ENCODE measurements at places on chromosomes 7 and 10.

- no peak for DNase-seq
Observed at GRCh38 chr7:476736-477360, 42.8 kb downstream of the PDGFA start.

GRCh38 chr7:32048970-32049491 lies 21.2 kb downstream of the PDE1C start:
- DNase-seq, result no peak

DNA sequence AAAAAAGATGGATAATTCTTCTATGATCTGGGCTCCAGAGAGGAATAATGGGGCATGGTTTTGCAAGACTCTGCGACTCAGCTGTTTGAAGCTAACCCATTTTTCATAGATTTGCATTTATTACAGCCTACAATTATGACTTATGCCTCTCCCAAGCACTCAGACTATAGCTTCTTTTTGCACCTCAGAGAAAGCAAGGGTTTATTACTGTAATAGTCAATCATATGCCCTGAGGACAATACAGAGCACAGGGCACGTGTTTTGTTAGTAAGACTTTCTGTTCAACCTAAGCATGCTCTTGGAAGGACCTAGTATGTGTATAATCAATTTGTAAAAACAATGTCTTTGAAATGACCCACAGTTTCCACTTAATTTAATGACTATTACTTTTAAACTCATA lies 221.2 kb downstream of the PARD3 start:
- DNase-seq, result no peak

DNA sequence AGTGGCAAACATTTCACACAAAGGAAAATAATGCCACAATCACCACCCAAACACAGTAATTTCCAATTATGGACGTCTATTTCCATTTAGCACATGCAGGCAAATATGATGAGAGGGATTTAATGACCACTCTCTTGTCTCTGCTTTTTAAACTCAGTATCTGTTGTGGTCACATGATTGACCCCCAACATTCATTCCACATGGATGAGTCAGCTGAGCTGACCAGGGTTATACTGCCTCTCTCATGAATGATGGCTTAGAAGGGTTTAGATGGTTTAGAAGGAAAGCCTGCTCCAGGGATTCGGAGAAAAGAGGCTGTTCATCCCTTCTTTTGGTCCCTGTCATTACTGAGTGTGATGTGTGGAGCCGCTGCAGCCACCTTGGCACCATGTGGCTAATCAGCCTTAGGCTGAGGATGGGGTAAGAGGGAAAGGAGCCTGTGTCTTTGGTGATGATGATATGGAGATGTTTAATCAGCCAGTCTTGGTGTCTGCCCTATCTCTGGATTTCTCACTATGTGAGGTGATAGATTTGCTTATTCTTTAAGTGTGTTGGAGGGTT lies 38.2 kb upstream of the JAKMIP3 start:
- no peak for DNase-seq

GRCh38 chr10:78779339-78779955 lies 289.3 kb upstream of the ZMIZ1 start:
- no peak for DNase-seq

DNA sequence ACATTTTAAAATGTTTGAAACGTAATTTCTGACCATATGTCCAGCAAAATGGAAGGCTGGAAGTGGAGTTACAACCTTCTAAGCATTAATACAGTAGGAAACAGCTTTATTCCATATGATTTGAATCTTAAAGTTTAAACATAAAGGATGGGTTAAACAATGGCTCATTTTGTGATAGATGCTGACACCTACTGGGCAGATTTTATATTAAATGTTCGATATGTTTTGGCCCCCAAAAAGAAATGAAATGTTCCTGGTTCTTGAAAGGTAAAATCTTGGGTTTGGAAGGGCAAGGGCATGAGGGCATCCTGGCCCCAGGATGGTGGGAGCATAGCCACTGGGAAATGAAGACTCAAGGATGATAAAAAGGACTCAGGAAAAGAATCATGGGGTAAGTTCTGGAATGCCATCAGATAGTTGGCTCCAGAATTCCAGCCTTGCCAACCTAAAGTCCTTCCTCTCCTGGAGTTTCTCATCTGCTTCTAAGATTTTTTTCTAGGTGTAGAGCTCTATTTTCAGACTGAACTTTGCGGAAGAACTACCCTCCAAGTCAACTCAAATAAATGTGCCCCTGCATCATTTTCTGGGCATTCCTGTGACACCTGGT lies 34.6 kb upstream of the SLC35G1 start:
- no peak for DNase-seq

DNA sequence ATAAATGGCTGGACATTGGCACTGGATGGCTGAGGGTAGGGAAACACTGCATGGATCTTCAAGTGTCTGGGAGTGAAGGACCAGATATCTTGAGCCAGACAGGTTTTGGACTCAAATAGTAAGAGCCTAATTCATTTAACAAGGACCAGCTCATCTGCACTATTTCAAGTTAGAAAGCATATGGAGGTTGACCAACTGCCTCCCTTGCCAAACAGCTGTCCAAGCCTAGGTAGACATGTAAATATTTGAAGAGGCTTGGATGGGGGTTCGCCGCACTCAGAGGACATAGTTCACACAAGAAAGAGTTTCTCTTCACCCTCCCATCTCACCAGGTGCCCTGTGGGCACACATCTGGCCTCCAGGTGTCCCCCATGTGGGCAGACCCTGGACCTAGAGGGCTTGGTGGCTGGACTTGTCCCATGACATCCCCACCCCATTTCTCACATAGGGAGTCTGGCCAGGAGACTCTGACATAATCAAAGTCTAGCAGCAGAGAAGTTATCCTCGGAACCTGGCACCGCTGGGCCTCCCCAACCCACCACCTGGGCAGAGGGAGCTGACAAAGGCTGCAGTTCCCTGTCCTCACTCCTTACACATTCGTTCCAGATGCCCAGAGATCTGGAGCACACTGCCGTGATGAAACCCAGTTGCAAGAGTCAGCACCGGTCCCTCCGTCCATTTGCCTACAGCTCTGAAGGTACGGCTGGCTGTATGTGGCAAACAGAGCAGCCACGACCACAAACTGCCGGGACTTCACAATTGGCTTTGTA lies 116.9 kb upstream of the GDF10 start:
- DNase-seq, result no peak

- no peak for DNase-seq
Observed at GRCh38 chr7:4774658-4775249, 669 bp upstream of the AP5Z1 start.

DNA sequence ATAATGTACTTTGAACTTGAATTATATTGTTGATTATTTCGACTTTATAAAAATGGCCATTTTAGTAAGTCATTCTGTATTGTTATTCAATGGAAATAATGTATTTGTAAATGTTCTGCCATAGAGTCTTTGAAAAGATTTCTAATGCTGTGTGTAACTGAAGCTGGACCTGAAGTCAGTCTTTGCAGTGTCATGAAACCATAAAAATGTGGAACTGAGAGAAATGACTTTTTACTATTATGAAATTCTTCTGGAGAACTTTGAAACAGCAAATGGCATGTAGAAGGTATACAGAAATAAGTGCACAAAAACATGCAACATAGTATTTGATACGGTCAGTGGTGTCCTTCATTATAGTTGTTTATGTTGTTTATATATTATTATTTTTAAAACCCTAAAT lies 59.7 kb upstream of the ADRA2A start:
- no peak for DNase-seq

GRCh38 chr7:101241443-101242349 lies 3.2 kb downstream of the FIS1 start:
- DNase-seq, result no peak

- no peak for DNase-seq
Observed at GRCh38 chr7:23594879-23595604, 2.1 kb upstream of the CCDC126 start.

DNA sequence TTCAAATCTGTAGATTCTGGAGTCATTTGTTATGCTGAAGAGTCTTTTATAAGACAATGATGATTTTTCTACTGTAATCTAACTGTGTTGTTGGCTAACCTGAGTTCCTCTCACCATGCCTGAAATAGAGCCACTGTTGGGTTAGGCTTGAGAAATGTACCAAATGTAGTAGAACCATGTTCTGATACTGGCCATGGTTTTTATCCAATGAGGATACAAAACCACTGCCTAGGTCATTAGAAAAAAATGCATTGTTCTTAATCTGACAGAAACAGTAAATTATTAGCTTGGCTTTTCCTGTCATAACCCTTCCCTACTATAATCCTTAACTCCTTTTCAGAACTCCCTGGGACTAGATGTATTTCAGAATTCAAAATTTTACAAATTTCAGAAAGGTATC lies 86.6 kb downstream of the RAPGEF5 start:
- no peak for DNase-seq

GRCh38 chr10:11318826-11319598 lies 292.4 kb downstream of the USP6NL start:
- no peak for DNase-seq

Measured in stimulated activated CD8-positive, alpha-beta memory T cell treated with anti-CD3 and anti-CD28 coated beads, Interleukin-12 subunit alpha, Interleukin-12 subunit beta, amount 100 ng/mL, for 4 hours (primary cell).